ENCODE measurements at places on chromosomes 11 and 22.

GRCh38 chr11:112277941-112278340, 17.3 kb upstream of the PLET1 start:
- no peak for DNase-seq

- DNase-seq = no peak
Observed at GRCh38 chr22:33401291-33401690, 343.1 kb upstream of the SYN3 start.

GRCh38 chr11:36372101-36372771, 76.1 kb downstream of the PRR5L start:
- no peak for DNase-seq

GRCh38 chr22:50271519-50271970, 1.4 kb upstream of the MAPK11 start:
- peak; percentile 86 for DNase-seq

GRCh38 chr22:42931421-42932196, 74.5 kb upstream of the ARFGAP3 start:
- no peak for DNase-seq

GRCh38 chr22:36378080-36378868, 9.5 kb downstream of the MYH9 start:
- DNase-seq = no peak

Data from urothelium cell line (cell line).